ENCODE measurements at places on chromosomes 6 and 20.

DNA sequence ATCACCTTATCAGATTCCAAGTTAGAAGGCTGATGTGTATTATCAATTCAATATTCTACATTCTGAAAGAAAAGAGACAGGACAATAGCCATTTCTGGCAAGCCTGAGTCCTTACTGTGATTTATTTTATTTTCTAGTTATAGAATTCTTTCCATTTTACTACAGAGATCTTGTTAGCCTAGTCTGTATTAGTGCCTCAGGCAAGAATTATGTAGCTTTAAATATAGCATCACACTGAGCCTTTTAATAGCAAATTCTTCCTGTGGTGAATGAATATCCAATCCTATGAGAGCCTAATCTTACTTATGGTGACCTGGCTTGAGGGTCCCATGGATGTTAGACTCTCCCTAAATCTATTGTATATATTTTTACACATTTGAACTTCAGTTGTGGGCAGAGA, 732.8 kb upstream of the CITED2 start:
- no peaks in the 10 kb centered on the region for H3K4me1 ChIP-seq
- H3K36me3 ChIP-seq, result no peaks in the 10 kb centered on the region

- no peak overlapping the region for H3K4me3 ChIP-seq
- peaks cover 5% of the 10 kb centered on the region for H3K36me3 ChIP-seq
- H3K27me3 ChIP-seq, result no peaks in the 10 kb centered on the region
- H3K4me1 ChIP-seq, result no peaks in the 10 kb centered on the region
- no peak overlapping the region for H3K27ac ChIP-seq
These were observed 9.3 kb downstream of the SERAC1 start for GRCh38 chr6:158158748-158159147.

GRCh38 chr20:50165684-50166554, 12.4 kb upstream of the PEDS1 start:
- peak overlapping the region; percentile 79 for H3K27ac ChIP-seq
- peak overlapping the region; percentile 24 for H3K4me3 ChIP-seq
- DNase-seq, result peak; percentile 98
- no peaks in the 10 kb centered on the region for H3K27me3 ChIP-seq
- no peaks in the 10 kb centered on the region for H3K36me3 ChIP-seq

GRCh38 chr6:51514748-51515402, 572.5 kb downstream of the PKHD1 start:
- DNase-seq, result no peak
- H3K4me1 ChIP-seq, result peaks cover 4% of the 10 kb centered on the region
- H3K27me3 ChIP-seq, result no peaks in the 10 kb centered on the region
- no peak overlapping the region for H3K4me3 ChIP-seq

DNA sequence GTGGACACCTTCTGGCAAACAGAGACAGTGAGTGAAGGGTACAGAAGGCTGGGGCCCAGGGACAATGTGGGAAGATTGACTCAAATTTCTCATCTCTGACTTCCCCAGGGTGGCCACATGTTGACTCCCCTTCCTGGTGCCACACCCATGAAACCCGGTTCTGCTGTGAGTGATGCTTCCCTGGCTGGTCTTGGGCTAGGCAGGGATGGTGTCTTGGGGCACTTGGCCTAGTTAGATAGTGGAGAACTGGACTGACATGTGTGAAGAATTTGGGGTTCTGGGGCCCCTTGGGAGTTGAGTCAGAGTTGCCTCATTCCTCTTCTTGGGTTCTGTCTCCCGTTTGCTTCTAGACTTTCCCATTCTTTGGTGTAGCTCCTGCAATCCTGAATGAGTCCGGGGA, 34.2 kb downstream of the GSS start:
- H3K4me3 ChIP-seq, result no peak overlapping the region
- H3K27ac ChIP-seq, result peak overlapping the region; percentile 4
- no peak for DNase-seq
- H3K27me3 ChIP-seq, result no peaks in the 10 kb centered on the region

DNA sequence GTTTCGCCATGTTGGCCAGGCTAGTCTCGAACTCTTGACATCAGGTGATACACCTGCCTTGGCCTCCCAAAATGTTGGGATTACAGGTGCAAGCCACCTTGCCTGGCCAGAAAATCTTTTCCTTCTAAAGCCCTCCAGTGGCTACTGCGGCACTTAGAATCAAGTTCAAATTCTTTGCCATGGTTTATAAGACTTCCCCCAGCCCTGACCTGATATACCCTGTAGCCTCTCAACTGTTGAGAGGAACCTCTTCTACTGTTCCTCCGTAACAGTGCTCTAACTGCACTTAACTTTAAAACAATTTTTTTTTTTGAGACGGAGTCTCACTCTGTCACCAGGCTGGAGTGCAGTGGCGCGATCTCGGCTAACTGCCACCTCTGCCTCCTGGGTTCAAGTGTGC, 235.6 kb downstream of the BCAS1 start:
- no peak overlapping the region for H3K27ac ChIP-seq
- DNase-seq, result no peak
- H3K4me3 ChIP-seq, result no peak overlapping the region
- no peaks in the 10 kb centered on the region for H3K27me3 ChIP-seq

- H3K36me3 ChIP-seq, result no peaks in the 10 kb centered on the region
- H3K27ac ChIP-seq, result peak overlapping the region; percentile 90
- no peak overlapping the region for H3K4me3 ChIP-seq
These were observed 93.7 kb downstream of the TCP11 start for GRCh38 chr6:35047265-35048011.

DNA sequence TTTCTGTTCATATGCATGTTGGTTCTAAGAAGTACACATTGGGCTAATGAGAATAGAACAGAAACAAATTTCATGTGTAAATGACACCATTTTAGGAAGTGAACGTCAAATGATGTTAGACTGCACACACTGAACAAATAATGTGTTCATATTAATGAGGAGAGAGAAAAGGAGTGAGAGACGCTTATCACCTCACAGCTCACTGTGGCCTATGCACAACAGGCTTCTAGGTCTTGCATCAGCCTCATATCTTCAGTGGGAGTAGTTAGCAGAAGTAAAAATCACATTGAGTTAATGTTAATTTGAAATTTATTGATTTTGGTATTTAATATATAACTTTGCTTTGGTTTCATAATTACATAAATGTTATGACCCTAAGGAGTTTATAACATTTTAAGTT, 112.8 kb upstream of the FLRT3 start:
- no peaks in the 10 kb centered on the region for H3K27me3 ChIP-seq
- DNase-seq, result no peak
- no peak overlapping the region for H3K27ac ChIP-seq
- no peak overlapping the region for H3K4me3 ChIP-seq
- H3K4me1 ChIP-seq, result no peaks in the 10 kb centered on the region

DNA sequence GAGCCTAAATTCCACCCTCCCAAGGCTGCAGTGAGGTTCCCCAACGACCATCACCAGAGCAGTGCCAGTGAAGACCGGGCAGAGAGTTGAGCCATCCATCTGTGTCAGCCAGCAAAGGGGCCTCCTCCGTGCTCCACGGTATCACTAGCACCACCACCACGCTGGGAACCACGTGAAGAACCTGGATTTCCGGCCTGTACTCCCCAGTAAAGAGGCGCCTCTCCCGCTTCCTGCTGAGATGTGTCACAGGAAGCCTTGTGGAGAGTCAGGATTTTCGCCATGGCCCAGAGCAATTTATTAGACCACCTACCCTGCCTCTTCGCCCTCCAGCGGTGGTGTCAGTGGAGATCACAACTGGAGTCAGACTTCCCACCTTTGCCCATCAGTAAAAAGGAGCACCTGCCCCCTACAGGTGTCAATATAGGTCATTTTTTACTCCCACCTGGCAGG, 28.8 kb downstream of the CPXM1 start:
- no peak overlapping the region for H3K27ac ChIP-seq
- peaks cover 15% of the 10 kb centered on the region for H3K4me1 ChIP-seq
- no peak for DNase-seq
- H3K36me3 ChIP-seq, result no peaks in the 10 kb centered on the region

DNA sequence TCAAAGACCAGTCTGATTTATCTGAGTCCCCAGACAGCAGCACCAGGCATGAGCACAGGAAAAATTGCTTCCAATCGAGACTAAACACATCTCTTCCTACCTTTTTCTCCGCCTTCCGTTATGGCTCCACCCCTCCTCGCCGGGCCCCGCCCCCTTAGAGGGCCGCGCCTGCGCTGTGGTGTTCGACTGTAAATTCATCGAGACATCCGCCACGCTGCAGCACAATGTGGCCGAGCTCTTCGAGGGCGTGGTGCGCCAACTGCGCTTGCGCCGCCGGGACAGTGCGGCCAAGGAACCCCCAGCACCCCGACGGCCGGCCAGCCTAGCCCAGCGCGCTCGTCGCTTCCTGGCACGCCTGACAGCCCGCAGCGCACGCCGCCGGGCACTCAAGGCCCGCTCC, 8.9 kb downstream of the REM1 start:
- H3K36me3 ChIP-seq, result no peaks in the 10 kb centered on the region
- H3K27me3 ChIP-seq, result peaks cover 9% of the 10 kb centered on the region
- H3K4me3 ChIP-seq, result no peak overlapping the region
- DNase-seq, result no peak
- no peak overlapping the region for H3K27ac ChIP-seq

DNA sequence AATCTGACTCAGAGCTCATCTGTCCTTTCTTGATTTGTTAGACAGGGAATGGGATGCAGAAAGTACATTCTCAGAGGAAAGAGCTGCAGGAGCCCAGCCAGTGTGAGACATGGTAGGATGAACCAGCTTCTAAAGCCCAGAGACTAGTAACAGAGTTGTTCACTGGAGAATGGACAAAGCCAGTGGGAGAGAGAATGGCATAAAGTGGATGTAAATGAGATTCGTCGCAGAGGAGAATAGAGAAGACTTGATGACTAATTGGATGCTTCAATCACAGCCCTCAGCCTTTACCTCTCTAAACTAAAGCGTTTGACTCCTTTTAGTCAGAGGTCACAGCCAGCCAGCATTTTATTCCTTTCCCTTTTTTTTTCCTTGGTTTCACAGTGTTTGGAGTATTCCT, 25.5 kb upstream of the L3MBTL3 start:
- H3K27me3 ChIP-seq, result no peaks in the 10 kb centered on the region
- no peaks in the 10 kb centered on the region for H3K36me3 ChIP-seq
- H3K4me3 ChIP-seq, result no peak overlapping the region
- DNase-seq, result no peak
- H3K4me1 ChIP-seq, result no peaks in the 10 kb centered on the region

DNA sequence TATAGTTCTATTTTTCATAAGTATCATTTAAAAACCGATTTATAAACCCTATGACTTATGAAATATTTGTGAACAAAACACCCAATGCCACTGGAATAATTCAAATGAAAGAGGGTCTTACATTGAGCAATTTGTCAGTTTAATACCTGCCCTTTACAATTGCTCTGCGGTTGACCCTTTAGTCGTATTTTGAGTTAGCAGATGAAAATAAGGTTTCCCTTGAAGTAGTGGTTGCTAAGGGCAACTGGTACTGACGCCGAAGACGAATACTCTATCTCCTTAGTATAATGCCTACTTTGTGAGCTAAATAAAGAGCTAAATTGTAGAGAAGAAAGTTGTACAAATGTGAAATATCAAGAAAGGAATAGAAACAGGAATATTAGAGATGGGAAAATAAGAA, 69.4 kb downstream of the KCNQ5 start:
- H3K27me3 ChIP-seq, result no peaks in the 10 kb centered on the region
- no peaks in the 10 kb centered on the region for H3K4me1 ChIP-seq
- no peaks in the 10 kb centered on the region for H3K36me3 ChIP-seq
- no peak for DNase-seq
- H3K27ac ChIP-seq, result no peak overlapping the region

GRCh38 chr6:22716721-22717120, 147.4 kb downstream of the HDGFL1 start:
- no peaks in the 10 kb centered on the region for H3K27me3 ChIP-seq
- H3K4me1 ChIP-seq, result no peaks in the 10 kb centered on the region
- no peaks in the 10 kb centered on the region for H3K36me3 ChIP-seq
- no peak for DNase-seq

GRCh38 chr6:54102238-54102637, 9.0 kb upstream of the MLIP start:
- no peaks in the 10 kb centered on the region for H3K36me3 ChIP-seq

DNA sequence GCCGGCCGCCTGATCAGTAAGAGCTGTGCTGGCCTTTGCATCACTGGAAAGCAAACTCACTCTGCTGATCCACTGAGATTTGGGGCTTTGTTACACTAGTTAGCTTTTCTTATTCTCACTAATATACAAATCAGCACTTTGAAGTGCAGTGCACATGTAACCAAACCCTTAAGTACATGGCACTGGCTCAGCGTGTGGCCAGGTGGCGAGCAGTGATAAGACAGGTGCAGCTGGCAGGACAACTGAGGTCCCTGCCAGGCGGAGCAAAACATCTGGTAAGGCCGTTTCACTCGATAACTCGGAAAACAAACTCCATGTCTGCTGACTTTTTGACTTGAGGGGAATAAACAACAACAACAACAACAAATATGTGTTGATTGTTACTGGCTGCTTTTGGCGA, 11.0 kb downstream of the GFRA4 start:
- no peak overlapping the region for H3K27ac ChIP-seq
- H3K4me3 ChIP-seq, result no peak overlapping the region
- H3K36me3 ChIP-seq, result peaks cover 29% of the 10 kb centered on the region
- no peaks in the 10 kb centered on the region for H3K27me3 ChIP-seq
- no peaks in the 10 kb centered on the region for H3K4me1 ChIP-seq

DNA sequence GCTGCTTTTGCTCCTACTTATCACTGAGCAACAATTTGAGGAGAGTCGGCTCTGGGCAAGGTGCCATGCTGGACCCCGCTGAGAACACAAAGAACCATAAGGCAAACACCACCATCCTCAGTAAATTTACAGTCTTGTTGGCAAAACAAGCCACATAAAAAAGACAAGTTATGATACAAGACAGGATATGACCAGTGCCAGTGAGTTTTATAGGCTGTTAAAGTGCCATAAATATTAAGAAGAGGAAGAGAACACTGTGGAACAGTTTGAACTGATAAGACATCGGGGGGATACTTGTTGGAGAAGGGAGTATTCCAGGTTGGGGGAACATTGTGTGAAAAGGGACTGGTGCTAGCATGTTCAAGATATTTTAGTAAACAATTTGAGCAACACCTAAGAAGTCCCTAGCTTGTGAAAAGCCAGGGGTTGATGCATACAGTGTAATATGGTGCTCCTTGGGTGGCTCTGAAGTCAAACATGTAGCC, 25.3 kb upstream of the RIPOR2 start:
- no peaks in the 10 kb centered on the region for H3K27me3 ChIP-seq
- H3K36me3 ChIP-seq, result no peaks in the 10 kb centered on the region
- peaks cover 7% of the 10 kb centered on the region for H3K4me1 ChIP-seq

GRCh38 chr6:43812850-43813578, 43.0 kb downstream of the VEGFA start:
- peaks cover 4% of the 10 kb centered on the region for H3K27me3 ChIP-seq
- no peak overlapping the region for H3K27ac ChIP-seq
- no peak for DNase-seq
- no peak overlapping the region for H3K4me3 ChIP-seq
- no peaks in the 10 kb centered on the region for H3K36me3 ChIP-seq
- H3K4me1 ChIP-seq, result peaks cover 16% of the 10 kb centered on the region

GRCh38 chr6:46963626-46964025, 41.9 kb upstream of the ADGRF5 start:
- peaks cover 2% of the 10 kb centered on the region for H3K27me3 ChIP-seq
- no peaks in the 10 kb centered on the region for H3K4me1 ChIP-seq
- H3K36me3 ChIP-seq, result no peaks in the 10 kb centered on the region
- H3K27ac ChIP-seq, result no peak overlapping the region
- H3K4me3 ChIP-seq, result no peak overlapping the region

- H3K4me3 ChIP-seq, result no peak overlapping the region
- H3K27me3 ChIP-seq, result no peaks in the 10 kb centered on the region
- H3K36me3 ChIP-seq, result peaks cover 90% of the 10 kb centered on the region
- peak; percentile 72 for DNase-seq
- H3K4me1 ChIP-seq, result peaks cover 20% of the 10 kb centered on the region
- H3K27ac ChIP-seq, result no peak overlapping the region
These were observed 32.5 kb downstream of the PLCG1 start for GRCh38 chr20:41169791-41170351.

GRCh38 chr20:32062776-32063170, 10.7 kb downstream of the HCK start:
- H3K4me3 ChIP-seq, result no peak overlapping the region
- H3K27ac ChIP-seq, result no peak overlapping the region

GRCh38 chr20:39897058-39897457, 792.0 kb downstream of the MAFB start:
- H3K27me3 ChIP-seq, result no peaks in the 10 kb centered on the region
- no peaks in the 10 kb centered on the region for H3K36me3 ChIP-seq
- no peak overlapping the region for H3K4me3 ChIP-seq

Data from suprapubic skin (tissue), 4 donors.